ENCODE measurements at places on chromosomes 4 and X. TPM values are rescaled to one million over a fixed set of nuclear protein-coding genes. Genes with fewer than 3 reads are reported as not detected.

DNA sequence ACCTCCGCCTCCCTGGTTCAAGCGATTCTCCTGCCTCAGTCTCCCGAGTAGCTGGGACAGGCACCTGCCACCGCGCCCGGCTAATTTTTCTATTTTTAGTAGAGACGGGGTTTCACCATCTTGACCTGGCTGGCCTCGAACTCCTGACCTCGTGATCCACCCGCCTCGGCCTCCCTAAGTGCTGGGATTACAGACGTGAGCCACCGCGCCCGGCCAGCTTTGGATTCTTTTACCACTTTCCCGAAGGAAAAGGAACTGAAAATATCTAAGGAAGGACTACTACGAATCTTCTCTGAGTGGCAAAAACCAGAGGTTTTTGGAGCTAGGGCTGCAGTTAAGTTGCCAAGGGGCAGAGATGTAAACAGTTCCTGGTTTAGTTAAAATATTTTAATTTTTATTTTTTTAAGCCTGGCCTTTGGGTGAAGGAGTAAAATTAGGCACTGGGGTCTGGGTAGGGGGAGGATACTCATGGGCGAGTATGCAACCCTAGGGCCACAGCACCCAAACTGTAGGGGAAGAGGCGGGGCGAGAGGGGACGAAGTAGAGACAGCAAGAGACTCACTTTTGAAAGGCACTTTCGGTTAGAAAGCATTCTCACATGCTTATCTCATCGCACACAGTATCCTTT, 525 bp upstream of the CISD2 start:
- no peaks in the 10 kb centered on the region for H3K36me3 ChIP-seq
- H3K27ac ChIP-seq: peak overlapping the region; percentile 99
- DNase-seq: no peak

DNA sequence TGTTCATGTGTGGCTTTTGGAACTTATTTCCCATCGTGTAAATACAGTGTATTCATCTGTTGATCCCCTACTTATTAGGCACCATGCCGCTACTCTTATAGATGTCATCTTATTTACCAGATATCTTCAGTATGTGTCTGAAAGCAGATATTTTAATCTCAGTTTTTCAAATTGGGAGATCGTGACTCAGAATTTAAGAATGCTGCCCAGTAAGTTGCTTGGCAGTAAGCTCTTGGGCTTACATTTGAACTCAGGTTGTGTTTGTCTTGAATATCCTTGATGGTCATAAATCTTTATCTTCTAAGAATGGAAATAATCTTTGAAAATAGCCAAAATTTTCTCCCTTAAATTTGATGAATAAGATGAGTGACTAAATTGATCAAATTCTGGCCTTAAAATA, 45.9 kb upstream of the RPA4 start:
- no peaks in the 10 kb centered on the region for H3K4me1 ChIP-seq
- no peak overlapping the region for H3K27ac ChIP-seq

DNA sequence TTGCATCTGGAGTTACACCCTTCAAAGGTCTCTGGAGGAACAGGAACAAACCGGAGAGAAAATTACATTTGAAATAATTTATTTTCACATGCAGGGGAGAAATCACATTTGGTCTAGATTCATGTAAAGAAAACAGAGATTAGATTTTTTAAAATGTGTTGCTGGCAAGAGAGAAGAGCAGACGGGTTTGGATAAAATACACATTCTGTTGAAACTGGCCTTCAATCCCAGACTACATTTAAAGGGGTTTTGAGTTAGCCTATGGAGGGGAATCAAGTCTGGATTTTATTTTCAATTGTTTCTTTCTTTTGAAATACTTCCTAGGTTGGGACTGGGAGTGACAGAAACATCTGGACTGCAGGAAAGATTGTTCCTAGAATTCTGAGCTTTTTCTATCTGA, 180.8 kb downstream of the NHS start:
- DNase-seq: no peak
- H3K36me3 ChIP-seq: no peaks in the 10 kb centered on the region
- H3K4me3 ChIP-seq: no peak overlapping the region
- no peak overlapping the region for H3K27ac ChIP-seq
- H3K27me3 ChIP-seq: no peaks in the 10 kb centered on the region

- no peaks in the 10 kb centered on the region for H3K4me1 ChIP-seq
- H3K4me3 ChIP-seq: no peak overlapping the region
- no peaks in the 10 kb centered on the region for H3K27me3 ChIP-seq
- no peak overlapping the region for H3K27ac ChIP-seq
- DNase-seq: no peak
- H3K36me3 ChIP-seq: no peaks in the 10 kb centered on the region
Observed at GRCh38 chr4:114368751-114369150, 229.9 kb upstream of the UGT8 start.

The CPE gene
- polyA plus RNA-seq: 0.10 TPM

GRCh38 chrX:48648336-48648751, 35.3 kb upstream of the WAS start:
- no peaks in the 10 kb centered on the region for H3K36me3 ChIP-seq
- H3K27ac ChIP-seq: no peak overlapping the region
- H3K4me3 ChIP-seq: no peak overlapping the region
- no peaks in the 10 kb centered on the region for H3K27me3 ChIP-seq

All from naive thymus-derived CD4-positive, alpha-beta T cell (primary cell).